Muscle of arm (tissue), 14 donors: ENCODE measurements at places on chromosomes 4 and X.
A peak's percentile ranks its signal among the peaks of the same experiment; 100 is the strongest.

- no peak for DNase-seq
These were observed 36.8 kb upstream of the SPANXN2 start for GRCh38 chrX:143757375-143757774.

DNA sequence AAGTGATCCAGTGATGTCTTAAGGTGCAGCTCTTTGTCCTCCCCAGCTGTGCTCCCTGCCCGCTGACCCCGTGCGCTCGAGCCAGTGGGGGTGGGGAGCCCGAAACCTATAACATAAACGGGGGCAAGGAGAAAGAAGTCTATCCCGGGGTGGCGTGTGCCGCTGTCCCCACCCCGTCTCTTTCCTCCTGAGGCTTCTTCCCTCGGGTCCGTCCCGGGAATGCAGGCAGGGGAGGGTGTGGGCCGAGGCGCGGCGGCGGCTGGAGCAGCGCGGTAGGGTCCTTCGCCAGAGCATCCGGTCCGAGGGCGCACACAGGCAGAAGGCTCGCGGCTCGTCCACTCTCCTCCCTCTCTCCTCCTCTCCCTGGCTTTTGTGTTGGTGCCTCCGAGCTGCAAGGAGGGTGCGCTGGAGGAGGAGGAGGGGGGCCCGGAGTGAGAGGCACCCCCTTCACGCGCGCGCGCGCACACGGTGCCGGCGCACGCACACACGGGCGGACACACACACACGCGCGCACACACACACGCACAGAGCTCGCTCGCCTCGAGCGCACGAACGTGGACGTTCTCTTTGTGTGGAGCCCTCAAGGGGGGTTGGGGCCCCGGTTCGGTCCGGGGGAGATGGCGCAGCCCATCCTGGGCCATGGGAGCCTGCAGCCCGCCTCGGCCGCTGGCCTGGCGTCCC, at the start of gene RAB33A:
RAB33A (plus strand) TSS at position 517 of the 681 bp plus-strand sequence; CDS start at position 618, 101 bp downstream.
- no peak for DNase-seq

GRCh38 chr4:132227151-132227856, 921.8 kb upstream of the PCDH10 start:
- no peak for DNase-seq

GRCh38 chrX:72069350-72070160, 62.2 kb downstream of the RTL5 start:
- no peak for DNase-seq

DNA sequence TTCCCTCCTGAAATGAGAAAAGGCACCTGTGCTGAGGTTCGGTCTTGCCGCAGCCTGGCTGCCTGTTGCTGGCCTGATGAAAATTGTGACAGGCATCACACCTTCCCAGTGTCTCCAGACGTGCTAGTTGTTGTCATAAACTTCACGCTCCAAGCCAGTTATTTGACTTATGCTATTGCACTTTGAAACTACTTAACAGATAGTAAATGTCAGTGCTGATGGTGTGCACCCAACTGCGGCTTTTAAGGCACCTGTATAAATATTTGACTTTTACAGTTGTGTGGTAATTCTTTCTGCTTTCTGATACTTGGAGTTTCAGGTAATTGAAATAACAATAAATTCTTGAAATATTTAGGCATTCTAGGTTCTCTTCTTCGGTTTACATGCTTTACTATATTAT, 1.8 kb downstream of the WWC2 start:
- no peak for DNase-seq

- peak; percentile 39 for DNase-seq
These were observed 46.6 kb downstream of the CD40LG start for GRCh38 chrX:136694431-136695087.

DNA sequence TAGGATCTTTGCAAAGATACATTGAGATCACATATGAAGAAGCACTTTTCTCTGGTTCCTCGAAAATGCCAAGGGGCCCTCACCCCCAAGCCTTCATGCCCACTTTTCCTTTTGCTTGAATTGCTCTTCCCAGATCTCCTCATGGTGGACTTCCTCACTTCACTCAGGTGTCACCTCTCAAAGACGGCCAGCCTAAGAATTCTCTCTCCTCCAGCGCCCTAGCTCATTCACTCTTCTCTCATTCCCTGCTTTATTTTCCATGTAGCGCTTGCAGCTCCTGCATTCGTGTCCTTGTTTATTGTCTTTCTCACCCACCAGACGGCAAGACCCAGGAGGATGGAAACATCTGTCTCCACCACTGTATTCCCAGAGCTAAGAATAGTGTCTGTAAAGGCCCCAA, 32.9 kb downstream of the CCKAR start:
- no peak for DNase-seq

- DNase-seq: no peak
These were observed 6.2 kb upstream of the MOB1B start for GRCh38 chr4:70895811-70896491.

DNA sequence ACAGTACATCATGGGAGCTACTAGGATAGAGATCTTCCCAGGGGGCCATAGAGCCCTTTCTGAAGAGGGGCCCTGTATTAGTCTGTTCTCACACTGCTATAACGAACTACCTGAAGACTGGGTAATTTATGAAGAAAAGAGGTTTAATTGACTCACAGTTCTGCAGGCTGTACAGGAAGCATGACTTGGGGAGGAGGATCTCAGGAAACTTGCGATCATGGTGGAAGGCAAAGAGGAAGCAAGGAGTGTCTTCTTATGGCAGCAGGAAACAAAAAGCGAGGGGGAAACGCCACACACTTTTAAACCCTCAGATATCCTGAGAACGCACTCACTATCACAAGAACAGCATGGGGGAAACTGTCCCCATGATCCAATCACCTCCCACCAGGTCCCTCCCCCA, 4.2 kb upstream of the SLC9A6 start:
- DNase-seq: no peak

DNA sequence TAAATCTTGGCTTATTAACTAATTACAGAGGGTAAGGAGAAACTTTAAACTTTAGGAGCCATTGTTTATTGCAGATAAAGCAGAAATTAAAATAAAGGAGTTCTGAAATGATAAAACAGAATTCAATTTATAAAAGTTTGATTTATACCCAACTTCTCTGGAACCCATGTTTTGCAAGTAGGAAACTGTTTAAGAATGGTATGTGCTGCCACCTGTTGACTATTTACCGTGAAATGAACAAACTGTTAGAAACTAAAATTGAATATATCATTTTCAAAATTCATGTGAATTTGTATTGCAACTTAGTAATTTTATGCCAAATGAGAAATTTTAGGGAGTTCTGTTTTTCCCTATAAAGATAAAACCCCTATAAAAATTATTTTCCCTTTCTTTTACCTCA, 11.0 kb upstream of the TBC1D8B start:
- no peak for DNase-seq

GRCh38 chr4:112637552-112637866, 566 bp downstream of the LARP7 start:
- no peak for DNase-seq

DNA sequence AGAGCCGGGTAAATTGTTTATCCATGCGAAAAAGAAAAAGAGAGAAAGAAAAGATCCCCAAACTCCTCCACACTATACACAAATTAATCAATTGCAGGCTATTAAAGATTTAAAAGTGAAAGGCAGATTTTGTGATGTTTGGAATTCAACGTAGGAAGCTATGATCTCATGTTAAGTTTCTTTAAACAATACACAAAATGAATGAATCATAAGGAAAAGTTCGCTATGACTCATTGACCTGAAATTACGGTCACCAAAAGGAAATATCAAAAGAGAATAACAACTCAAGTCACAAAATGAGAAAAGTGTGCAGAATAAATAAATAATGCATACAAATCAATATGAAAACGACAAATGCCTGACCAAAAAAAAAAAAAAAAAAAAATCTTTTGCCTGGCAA, 28.6 kb downstream of the CLNK start:
- DNase-seq: no peak

- DNase-seq: no peak
These were observed 3.0 kb downstream of the STOX2 start for GRCh38 chr4:183907871-183908683.

- no peak for DNase-seq
These were observed 13.7 kb downstream of the ZBTB33 start for GRCh38 chrX:120264341-120264740.

DNA sequence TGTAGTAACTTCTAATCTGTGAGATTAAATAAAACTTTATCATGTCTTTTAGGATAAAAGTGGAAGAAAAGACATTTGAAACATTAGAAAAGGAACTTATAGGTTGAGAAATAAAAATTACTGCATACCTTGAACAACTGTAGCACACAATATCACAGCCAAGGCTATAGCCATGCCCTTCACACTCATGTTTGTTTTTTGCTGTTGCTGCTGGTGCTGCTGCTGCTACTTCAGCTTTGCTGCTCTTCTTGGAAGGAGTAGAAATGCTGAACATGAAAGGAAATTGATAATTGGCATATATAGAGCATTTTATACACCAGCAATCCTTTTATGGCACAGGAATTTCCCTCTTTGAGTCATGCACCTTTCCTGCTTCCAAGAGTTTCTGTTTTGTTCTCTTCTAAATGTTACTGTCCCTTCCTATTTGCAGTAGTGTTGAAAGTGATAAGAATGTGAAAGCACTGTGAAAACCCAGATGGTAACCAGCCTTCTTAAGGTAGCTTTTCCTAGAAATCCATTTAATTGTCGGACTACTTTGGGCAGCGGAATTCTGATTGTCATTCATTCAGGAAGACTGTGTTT, at the start of gene CXCL11:
CXCL11 (minus strand) TSS at position 272 of the 582 bp plus-strand sequence; CDS start at position 189, 83 bp downstream.
- no peak for DNase-seq

DNA sequence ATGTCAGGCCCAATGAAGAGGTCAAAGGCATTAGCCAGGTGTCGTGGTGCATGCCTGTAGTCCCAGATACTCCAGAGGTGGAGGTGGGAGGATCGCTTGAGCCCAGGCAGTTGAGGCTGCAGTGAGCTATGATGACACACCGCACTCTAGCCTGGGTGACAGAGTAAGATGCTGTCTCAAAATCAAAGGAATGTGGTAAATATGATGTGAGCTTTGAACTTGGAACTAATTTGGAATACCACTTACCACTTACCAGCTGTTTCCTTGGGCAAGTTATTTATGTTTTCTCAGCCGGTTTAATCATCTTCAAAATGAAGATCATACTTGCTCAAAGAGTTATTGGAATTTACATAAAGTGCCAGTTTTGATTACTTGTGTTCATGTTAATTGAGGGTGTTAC, 23.8 kb upstream of the SEPSECS start:
- no peak for DNase-seq

DNA sequence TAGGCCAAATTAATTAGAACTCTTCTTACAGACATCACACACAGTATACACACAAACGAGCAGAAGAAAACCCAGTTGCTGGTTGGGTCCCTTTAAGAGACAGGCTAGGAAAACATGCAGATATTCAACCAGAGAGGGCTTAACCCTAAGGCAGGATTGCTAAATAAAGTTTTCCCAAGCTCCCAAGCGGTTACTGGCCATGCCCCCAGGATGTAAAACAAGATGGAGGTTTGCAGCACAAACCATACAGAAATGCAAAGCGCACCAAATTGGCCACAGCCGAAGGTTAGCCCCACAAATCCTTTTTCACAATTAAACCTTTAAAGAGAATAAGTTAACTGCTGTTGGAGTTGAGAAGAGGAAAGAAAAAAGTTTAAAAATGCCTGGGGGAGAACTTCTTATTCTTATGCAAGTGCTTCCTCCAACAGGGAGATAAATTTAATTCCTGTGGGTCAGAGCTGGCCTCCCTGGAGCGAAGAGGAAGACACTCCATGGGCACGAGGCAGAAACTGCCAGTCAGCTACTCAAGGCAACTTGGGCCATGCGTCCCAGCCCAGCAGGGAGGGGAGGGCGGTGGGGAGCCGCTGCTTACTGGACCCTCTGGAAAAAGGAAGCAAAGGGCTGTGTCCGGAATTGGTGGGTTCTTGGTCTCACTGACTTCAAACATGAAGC, 167.6 kb upstream of the ARSJ start:
- no peak for DNase-seq

- peak; percentile 55 for DNase-seq
These were observed 98.3 kb upstream of the MAOA start for GRCh38 chrX:43557792-43558191.

- no peak for DNase-seq
These were observed 15.6 kb downstream of the SRPX2 start for GRCh38 chrX:100659431-100660137.

DNA sequence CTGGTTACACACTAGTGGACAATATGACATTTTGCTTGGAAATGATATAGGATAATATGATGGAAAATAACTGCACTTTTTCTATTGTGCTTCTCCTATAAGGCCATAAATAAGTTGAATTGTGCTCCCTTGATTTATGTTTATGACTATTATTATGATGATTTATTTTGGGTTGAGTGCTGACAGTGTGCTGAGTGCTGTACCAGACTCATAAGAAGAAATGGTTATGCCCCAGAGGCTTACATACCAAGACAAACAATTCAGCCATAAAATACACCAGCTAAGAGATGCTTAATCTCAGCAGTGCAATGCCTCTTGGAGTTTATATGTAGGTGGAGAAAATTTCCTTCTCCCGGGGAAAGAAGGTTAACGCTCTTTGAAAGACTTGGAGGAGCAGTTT, 199.8 kb upstream of the NOCT start:
- no peak for DNase-seq

DNA sequence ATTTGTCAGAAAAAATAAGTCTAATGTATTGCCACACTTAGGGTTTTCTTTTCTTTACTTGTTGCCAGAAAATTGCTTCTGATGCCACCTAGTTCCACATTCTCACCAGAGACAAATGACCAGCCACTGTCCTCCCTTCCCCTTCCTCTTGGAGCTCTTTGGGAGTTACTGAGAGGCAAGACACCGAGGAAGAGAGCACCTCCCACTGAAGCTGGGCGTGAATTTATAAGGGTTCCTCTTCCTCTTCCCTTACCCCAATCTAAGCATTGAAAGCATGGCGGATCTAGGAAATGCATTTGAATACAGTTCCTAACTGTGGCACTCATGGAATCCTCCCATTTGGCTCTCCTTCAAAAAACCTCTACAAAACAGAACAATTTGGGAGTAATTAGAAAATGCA, 30.0 kb downstream of the ANXA3 start:
- DNase-seq: no peak

- DNase-seq: no peak
These were observed 1.6 kb downstream of the SH3RF1 start for GRCh38 chr4:169268951-169269760.

GRCh38 chr4:54423066-54423465, 194.0 kb downstream of the PDGFRA start:
- no peak for DNase-seq

DNA sequence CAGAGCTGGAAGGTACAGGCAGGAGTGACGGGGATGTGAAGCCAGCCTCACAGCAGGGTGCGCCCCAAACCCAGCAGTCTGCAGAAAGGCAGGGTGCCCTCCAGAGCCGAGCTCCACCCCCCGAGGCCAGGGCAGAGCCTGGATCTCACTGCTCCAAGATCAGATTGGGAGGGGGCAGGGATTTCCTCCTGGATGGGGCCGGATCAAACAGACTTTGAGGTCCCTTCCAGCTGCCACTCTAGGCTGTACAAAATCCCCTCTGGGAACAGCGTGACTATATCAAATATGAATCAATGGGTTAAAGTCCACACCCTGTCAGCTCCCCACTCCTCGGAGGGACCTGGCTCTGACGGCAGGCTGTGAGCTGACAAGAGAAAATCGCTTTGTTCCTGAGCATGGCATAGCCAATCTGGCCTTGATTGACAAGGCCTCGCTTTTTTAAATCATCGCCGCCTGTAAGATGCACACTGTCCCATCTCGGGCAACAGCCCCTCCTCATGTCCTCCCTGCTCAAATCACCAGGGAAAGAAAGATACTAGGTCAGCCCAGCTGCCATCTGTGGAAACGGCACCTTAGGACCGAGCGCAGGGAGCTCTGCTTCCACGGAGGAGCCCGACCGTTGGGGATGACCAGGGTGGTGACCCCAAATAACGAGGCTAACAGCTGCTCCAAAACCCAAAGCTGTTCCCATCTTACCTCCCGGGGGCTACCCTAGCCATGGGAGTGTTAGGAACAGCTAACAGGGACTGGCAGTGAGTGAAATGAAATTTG, 39.9 kb downstream of the PSAPL1 start:
- no peak for DNase-seq

- no peak for DNase-seq
These were observed 119.1 kb upstream of the GATB start for GRCh38 chr4:151879705-151880445.
